MG63 (cell line): ENCODE measurements at places on chromosomes 2 and 18.

DNA sequence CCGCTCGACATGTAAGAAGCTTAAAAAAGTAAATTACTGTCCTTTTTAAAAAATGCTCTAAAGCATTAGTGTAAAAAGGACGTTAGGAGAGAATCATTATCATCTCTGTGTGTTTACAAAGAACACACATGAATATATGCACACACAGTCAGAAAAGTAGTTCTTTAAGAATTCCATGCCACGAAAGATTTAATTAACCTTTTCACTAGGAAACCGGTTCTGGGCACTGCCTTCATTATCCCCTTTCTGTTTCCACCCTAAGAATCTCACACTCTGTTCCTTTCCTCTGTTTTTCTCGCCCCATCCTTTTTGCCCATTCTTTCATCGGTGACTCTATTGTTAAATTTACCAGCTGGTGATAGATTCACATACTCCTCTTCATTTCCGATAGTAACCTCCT lies 338.6 kb downstream of the DCC start:
- DNase-seq: no peak

- no peak for DNase-seq
These were observed 1706.7 kb downstream of the SUCLG1 start for GRCh38 chr2:82752396-82752795.

DNA sequence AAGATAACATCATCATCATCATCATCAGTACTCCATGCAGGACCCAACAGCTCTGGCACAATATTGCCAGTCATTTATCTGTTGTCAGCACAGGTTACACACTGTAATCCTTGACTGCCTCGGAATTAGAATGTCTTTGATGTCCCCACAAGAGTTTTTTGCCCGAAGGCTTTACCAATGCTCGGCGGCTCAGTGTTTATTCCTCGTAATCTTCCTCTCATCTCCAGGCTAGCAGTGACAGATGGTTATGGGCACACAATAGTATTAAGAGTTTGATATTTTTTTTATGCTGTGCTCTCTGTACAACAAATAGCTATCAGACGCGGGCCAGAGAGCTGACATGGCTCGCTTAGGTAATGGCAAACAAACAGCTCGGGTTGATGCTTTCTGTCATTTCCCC lies 515.2 kb downstream of the ZEB2 start:
- no peak for DNase-seq

GRCh38 chr2:188117706-188118105 lies 174.0 kb upstream of the GULP1 start:
- no peak for DNase-seq

- no peak for DNase-seq
These were observed 35.9 kb upstream of the SNED1 start for GRCh38 chr2:240962300-240963064.

GRCh38 chr2:102033031-102033749 lies 41.4 kb downstream of the IL1R2 start:
- DNase-seq: peak; percentile 88

GRCh38 chr2:142127248-142127647 lies 3.6 kb downstream of the LRP1B start:
- DNase-seq: no peak

- DNase-seq: peak; percentile 9
These were observed 43.4 kb downstream of the NMS start for GRCh38 chr2:100513650-100514049.
